ENCODE measurements at places on chromosomes 6 and 20.

DNA sequence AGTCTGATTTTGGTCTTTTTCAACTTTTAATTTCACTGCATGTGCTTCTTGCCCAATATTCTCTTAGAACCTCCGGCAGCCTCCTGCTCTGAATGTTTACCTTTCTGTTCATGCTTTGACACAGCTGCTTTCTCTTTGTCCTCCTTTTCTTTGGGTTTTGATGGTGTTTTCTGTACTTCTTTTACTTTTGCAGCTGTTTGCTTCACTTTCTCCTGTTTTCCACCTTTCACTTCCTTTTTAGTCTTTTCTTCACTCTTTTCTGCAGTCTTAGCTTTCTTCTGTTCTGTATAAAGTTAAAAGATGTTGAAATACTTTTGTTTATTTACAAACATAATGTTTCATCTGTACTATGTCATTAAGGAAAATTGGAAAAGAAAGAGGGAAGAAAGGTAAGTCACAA lies 133.1 kb downstream of the TRDN start:
- DNase-seq: no peak

GRCh38 chr6:116572162-116572561 lies 858 bp downstream of the RWDD1 start:
- no peak for DNase-seq

- DNase-seq: peak; percentile 81
Observed at GRCh38 chr6:56091159-56091869, 156.1 kb downstream of the COL21A1 start.

DNA sequence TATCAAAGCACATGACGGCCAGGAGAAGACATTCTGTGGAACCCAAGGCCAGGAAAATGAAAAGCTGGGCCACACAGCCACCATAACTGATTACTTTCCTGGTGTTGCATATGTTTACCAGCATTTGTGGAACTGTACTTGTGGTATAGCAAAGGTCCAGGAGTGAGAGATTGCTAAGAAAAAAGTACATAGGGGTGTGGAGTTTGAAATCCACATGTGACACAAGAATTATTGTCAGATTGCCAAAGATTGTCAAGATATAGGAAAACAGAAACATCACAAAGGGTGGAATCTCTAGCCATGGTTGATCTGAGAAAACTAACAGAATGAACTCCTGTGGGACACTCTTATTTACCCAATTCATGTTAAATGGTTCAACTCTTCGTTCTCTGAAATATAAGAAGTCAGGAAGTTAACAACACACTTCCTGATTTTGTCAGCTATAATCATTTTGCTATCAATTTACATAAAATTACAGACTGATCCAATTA lies at the start of gene OR2B2:
Gene OR2B2, minus strand, starts transcription at position 441 of the 491 bp plus-strand sequence. Its CDS starts 77 bp downstream, at position 364.
- no peak for DNase-seq

DNA sequence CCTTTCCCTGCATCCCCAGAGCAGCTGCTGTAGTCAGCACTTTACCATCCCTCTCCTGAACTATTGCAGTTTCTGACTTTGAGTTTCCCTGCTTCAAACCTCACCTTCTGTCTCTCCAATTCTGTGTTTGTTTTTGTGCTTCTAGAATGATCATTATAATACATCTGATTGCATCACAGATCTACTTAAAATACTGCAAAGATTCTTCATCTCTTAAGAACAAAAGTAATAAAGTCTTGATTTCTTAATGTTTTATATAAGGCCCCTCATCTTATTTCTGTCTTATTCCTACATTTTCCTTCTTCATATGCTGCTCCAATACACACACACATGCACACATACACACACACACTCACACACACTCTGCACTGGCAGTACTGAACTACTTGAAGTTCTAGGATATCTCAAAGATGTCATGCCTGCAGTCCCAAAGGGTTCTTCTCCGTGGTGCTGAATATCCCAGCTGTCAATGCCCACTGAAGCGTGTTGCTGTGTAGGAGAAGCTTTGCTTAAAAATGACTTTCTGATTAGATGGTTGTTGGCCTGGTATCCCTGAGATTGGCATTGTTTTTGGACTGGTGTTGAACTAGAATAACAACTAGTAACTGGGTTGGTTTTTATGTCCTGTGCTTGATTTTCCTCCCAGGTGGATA lies 97.2 kb downstream of the MAP3K4 start:
- no peak for DNase-seq

GRCh38 chr6:130359736-130360135 lies 6.1 kb upstream of the TMEM200A start:
- DNase-seq: no peak

DNA sequence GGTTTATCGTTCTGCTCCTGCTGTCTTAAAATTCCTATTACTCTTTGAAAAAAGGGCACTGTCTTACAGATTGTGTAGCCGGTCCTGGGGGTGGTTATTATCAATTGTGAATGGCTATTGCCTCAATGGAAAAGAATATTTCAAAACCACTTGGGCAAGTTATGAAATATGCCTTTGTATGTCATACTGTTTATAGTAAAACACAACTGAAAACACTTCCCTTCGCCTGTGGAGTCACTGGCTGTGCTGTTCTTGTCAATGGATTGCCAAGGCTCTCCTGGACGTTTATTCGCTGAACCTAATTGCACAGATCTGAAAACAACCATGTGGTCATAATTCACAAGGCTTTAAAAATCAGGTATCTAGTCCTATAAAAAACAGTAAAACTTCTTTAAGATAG lies 47.8 kb upstream of the TAGAP start:
- DNase-seq: no peak

- DNase-seq: no peak
Observed at GRCh38 chr20:23340524-23340923, 10.1 kb upstream of the NXT1 start.

GRCh38 chr20:45087097-45087790 lies 13.7 kb downstream of the KCNS1 start:
- no peak for DNase-seq

DNA sequence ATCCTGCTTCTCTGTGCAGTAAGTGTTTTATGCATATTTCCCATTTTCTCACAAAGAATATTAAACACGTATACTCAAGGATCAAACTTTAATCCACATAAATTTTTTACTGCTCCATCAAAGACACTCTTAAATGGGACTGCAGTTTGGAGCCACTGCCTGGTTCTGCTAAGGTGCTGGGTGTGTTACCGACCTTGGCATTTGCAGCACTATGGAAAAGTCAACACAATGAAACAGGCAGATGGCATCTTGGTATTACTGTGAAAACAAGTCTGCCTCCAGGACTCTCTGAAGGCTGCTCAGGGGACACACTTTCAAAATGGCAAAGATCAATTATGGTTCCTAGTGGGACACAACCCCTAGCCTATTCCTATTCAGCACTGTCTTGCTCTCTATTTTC lies 17.3 kb upstream of the HLA-G start:
- DNase-seq: no peak

- DNase-seq: no peak
Observed at GRCh38 chr6:123089226-123089625, 93.2 kb downstream of the CLVS2 start.

DNA sequence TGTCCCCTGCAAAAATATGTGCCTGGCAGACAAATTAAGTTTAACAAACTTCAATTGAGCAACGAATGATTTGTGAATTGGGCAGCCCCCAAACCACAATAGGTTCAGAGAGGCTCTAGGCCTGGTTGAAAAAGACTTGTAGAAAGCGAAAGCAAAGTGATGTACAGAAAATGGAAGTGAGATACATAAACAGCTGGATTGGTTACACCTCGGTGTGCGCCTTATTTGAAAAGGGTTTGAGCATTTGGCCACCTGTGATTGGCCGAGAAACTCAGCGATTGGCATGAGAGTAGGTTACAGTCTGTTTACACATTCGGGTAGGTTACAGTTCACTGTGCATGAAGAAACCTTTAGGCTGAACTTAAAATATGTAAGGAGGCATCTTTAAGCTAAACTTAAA lies 136.9 kb downstream of the CD83 start:
- DNase-seq: no peak

DNA sequence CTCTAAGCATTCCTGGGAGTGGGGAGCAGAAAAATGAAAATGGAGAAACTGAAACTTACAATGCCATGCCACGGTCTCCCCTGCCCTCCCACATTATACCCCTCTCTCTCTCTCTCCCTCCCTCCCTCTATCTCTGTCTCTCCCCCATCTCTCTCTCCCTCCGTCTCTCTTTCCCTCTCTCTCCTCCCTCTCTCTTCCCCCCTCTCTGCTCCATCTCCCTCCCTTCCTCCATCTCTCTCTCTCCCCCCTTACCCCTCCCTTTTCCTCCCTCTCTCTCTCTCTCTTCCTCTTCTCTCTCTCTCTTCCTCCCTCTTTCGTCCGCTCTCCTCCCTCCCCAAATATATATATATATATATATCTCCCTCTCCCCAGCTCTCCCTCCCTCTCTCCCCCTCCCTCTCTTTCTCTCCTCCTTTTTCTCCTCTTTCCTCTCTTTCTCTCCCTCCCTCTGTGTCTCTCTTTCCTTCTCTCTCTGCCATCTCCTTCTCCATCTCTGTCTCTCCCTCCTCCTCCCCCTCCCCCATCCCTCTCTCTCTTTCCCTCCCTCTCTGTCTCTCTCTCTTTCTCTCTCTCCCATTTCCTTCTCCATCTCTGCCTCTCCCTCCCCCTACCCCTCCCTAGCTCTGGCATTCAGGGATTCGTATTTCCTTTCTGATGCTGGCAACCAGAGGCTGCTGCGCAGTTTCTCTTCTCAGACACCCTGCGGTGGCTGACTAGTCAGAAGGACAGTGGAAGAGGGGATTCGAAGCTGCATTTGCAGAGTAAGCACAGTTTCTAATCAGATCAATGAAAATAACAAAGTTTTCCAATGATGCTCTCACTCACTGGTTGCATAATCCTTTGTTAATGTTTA lies 13.9 kb upstream of the VAPB start:
- no peak for DNase-seq

GRCh38 chr6:11596640-11597237 lies 59.2 kb downstream of the TMEM170B start:
- DNase-seq: no peak

- DNase-seq: no peak
Observed at GRCh38 chr6:26336355-26337198, 28.4 kb upstream of the BTN3A2 start.

DNA sequence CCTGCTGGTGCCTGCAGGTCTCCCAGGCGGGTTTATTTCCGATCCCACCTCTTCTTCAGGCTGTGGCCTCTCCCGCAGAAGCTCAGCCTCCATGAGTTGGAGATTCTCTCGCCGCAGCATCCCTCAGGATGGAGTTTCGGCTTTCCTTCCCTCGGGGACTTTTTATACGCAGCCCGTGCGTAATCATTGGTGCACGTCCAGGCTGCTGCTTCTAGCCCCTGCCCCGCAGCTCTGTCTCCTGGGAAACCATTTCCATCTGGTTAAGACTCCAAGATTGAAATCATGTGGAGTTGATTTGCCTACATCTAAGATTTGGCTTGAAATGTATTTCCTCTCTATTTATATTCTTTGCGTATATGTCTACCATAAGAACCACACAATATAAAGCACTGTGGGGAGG lies 46.7 kb upstream of the CARMIL1 start:
- no peak for DNase-seq

DNA sequence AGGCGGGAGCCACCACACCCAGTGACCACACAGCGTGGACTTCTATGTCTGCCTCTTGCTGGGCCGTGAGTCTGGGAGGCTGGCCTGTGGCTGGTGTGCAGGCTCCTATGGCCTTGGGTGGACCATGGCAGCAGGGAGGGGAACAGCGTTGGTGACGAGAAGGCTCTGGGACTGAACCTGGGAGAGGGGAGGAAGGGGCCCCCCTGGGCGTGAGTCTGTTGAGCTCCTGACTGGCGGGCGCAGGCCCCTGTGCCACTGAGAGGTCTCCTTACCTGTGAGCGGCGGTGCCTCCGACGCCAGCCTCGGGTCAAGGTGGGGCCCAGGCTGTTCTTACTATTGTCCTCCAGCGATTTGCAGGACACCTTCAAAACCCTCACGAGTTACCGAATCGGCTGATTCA lies 12.8 kb upstream of the HELZ2 start:
- DNase-seq: no peak

GRCh38 chr20:55582498-55582897 lies 422.8 kb downstream of the CBLN4 start:
- no peak for DNase-seq

DNA sequence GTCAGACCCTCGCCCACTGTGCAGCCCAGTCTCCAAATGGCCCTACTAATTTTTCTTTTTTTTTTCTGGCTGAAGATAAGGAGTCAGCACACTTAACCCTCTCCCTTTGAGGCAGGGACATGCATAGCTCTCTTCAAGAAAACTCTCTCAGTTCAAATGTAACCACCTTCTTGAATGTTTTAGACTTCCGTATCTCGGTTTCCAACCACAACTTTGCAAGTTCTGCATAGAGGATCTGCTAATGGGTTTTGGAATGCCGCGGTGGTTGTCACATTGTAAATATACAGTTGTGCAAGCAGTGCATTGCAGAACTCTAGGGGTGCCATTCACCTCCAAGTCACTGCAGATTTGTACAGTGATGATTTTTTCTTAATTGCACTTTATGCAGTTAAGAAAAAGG lies 59.4 kb upstream of the SLC35B3 start:
- DNase-seq: no peak

All from non-pigmented ciliary epithelial cell (primary cell).